ENCODE measurements at places on chromosomes 5 and 9.

GRCh38 chr5:81601919-81602318 is 149.0 kb downstream of the SSBP2 start:
- DNase-seq = no peak

GRCh38 chr5:115457571-115457970 is 87.0 kb downstream of the FEM1C start:
- DNase-seq = no peak

DNA sequence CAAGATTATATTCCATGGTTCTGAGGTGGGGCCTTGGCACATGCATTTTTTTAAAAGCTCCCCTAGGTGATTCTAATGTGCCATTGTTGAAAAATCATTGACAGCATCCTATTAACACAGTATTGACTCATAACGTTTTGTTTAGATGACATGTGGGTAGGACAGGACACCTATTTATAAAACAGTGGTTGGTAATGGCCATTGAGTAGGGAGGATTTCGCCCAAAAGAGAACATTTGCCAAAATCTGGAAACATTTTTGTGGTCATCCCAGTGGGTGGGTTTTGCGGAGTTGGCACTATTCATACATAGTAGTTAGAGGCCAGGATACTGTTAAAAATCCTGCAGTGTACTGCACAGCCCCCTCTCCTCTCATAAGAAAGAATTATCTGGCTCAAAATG is 6.4 kb upstream of the CHD1 start:
- no peak for DNase-seq

DNA sequence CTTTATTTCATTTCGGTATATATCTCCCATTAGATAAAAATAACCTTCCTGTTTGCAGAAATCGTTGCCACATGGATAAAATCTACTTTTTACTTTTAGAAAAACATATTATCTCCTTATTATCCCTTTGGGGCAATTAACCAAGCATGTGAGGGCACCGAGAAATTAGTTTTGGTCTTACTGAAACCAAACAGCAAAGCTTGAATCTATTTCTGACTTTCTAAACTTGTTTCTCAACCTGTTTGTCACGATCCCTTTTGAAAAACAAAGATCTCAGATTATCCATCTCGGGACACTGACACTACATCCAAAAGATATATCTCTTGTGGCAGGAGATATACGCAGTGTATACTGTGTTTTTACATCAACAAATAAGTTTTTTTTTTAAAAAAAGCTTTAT is 2.3 kb downstream of the TUT7 start:
- DNase-seq = no peak

- no peak for DNase-seq
These were observed 28.4 kb upstream of the FAM120A start for GRCh38 chr9:93422977-93423616.

DNA sequence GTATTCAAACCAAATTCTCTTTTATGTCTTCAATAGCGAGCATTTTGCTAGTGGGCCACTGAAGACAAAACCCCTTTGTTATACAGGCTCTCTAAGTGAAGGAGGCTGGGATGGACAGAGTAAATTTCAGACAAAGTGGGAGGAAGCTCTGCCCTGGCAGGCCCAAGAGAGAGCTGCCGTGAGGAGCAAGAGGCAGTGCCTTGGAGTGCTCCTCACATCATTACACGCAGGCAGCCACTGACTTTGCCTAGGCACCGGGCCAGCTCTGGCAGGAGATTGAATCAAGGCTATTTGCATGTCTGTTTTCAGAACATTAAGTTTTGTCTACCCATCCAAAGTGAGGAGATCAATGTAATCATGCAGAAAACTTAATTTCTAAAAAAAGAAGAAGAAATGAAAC is 167.7 kb downstream of the CCDC192 start:
- no peak for DNase-seq

GRCh38 chr5:31554552-31554951 is 22.5 kb downstream of the C5orf22 start:
- DNase-seq = no peak

DNA sequence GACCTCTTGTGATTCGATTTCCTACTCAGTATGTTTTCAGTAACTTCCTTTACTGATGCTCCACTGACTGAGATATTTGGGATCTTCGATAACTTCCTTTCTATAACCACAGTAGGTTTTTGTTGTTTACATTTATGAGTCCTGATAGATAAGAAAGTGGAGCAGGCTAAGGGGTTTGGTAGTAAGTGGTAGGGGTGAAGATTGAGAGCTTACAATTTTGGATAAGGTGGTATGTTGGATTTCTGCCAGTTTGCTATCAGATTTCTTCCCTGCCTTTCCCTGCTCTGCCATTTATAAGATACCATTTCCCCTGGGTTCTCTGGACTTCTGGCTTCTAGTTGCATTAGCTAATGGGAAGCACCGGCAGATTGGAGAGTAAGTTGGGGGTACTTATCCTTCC is 7.9 kb upstream of the NDUFS4 start:
- no peak for DNase-seq

- DNase-seq = no peak
These were observed 29.3 kb upstream of the CTSL start for GRCh38 chr9:87696641-87697040.

DNA sequence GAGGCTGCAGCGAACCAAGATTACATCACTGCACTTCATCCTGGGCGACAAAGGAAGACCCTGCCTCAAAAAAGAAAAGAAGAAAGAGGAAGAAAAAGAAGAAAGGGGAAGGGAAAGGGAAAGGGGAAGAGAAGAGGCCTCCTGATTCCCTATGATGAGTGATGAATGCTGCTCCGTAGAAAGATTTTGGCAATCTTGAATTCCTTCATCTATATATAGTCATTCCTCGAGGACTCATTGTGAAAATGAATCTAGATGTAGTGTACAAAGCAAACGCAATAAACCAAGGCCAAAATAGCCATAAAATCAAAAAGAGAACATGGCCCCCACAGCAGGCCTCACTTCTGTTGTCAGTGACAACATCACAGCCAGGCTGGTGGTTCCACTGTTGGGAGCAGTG is 218.0 kb downstream of the DCP2 start:
- DNase-seq = no peak

GRCh38 chr9:89941875-89942274 is 337.1 kb downstream of the GADD45G start:
- no peak for DNase-seq

DNA sequence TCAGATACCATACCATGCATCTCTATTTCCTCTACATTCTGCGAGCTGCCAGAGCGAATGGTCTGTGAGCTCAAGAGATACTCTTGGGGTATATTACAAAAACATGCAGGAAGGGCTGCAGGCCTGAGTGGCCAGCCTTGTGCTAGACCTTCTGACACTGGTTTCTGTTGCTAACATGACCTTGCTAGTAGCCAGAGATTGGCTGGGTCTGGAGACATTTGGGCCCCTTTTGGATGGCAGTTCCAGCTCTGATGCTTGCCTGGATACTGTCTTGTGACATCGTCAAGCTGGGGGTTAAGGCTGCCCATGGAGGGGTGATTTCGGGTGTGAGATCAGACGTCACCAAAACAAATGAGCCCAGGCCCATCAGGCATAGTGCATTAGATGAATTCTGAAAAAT is 56.1 kb upstream of the FSTL4 start:
- DNase-seq = no peak

GRCh38 chr9:80125731-80126264 is 554.0 kb downstream of the TLE4 start:
- DNase-seq = no peak

GRCh38 chr9:134381671-134382516 is 55.6 kb downstream of the RXRA start:
- peak; percentile 32 for DNase-seq

GRCh38 chr9:95499847-95500246 is 16.9 kb downstream of the PTCH1 start:
- DNase-seq = no peak

DNA sequence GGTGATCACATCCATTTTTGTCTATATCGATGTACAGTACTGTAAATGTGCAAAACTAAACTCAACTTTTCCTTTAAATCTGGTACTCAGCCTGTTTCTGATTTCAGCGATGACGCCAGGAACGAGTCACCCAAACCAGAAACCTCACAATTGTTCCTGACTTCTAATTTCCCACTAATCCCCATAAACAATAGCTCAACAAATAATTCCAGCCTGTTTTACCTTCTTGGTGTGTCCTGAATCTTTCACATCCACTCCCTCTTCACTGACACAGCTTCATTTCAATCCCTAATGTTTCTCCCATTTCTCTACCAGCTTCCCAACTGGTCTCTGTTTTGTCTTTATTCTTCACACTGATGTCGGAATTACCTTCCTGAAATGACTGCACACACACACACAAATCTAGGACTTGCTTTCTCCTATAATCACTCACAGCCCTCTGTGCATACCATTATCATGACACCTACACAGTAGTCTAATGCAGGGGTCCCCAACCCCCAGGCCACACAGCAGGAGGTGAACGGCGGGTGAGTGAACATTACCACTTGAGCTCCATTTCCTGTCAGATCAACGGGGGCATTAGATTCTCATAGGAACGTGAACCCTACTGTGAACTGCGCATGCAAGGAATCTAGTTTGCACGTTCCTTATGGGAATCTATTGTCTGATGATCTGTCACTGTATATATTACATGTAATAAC is 97.8 kb upstream of the SLC30A5 start:
- no peak for DNase-seq

GRCh38 chr9:108933231-108933717 is 650 bp downstream of the ELP1 start:
- no peak for DNase-seq

GRCh38 chr5:159734366-159734765 is 181.9 kb upstream of the ADRA1B start:
- DNase-seq = no peak

GRCh38 chr5:118614731-118615456 is 373.5 kb downstream of the DTWD2 start:
- no peak for DNase-seq

DNA sequence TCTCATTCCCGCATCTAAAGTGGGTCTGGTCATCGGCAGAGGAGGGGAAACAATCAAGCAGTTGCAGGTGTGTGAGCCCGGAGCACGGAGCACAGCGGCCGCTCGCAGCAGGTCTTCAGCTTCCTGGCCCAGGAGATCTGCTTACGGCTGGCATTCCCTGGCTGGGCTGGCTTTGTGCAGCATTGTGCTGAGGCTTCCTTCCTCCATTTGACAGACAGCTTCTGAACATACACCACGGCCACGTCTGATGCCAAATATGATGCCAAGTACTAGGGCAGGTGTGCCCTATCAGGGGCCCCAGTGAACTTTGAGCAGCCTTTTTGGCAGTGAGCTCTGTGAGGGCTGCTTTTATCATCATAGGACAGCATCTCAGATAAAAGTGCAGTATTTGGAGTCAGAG is 37.1 kb downstream of the FUBP3 start:
- no peak for DNase-seq

GRCh38 chr5:82174128-82174918 is 103.8 kb downstream of the RPS23 start:
- peak; percentile 41 for DNase-seq

GRCh38 chr9:117750401-117750800 is 46.2 kb downstream of the TLR4 start:
- no peak for DNase-seq

DNA sequence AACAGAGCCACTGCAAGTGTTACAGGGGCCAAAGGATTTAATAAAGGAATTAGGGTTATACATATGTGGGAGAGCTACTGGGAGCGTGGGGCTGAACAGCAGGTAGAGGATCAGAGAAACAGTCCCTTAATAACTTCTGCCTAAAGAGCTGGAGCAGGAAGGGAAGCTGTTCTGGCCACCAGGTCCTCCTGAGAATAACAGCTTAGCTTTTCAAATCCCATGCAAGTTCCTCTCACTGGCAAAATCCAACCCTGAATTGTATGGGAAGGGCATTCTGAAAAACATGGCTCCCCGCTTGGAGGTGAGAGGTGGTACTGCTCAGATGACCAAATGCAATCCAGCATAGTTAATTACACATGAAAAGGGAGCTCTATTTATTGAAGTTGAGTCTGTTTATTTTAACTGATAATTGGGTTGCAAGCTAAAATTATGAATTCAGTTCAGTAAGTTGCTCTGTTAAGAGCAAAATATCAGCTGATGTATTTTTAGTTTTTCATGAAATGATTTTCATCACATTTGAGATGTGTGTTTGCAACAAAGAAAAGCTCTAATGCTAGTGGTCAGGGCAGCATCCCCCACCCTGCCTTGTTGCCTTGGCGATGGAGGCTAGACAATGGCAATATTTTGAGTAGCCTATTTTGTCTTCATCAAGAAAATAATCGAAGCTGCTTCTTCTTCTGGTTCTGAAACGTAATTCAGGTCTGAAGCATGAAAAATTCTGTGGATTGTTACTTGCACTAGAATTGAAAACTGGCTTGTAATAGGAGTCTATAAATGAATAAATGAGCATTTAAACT is 58.4 kb upstream of the SH3GL2 start:
- no peak for DNase-seq

DNA sequence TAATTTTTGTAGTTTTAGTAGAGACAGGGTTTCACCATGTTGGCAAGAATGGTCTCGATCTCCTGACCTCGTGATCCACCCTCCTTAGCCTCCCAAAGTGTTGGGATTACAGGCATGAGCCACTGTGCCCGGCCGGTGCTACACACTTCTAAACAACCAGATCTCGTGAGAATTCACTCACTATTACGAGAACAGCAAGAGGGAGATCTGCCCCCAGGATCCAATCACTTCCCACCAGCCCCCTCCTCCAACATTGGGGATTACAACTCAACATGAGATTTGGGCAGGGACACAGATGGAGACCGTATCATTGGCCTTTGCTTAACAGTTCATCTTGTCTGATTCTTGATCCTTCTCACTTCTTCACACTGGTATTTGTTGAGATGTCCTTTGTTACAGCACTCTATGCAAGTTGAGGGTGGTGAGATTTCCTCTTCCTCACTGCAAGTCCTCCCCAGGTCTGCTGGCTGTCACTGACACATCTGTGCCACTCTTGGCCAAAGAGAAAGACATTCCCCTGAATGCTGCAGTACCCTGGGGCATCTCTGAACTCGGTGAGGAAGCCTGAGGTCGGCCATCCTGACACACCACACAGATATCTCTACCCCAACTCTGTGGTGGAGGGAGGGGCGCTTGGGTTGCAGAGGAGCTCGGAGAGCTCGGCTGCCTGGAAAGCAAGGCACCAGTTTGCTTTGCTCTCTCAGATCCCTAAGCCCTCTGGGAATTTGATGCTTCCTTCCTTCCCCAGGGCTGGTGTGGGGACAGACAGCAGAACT is 4.2 kb upstream of the SUB1 start:
- no peak for DNase-seq

DNA sequence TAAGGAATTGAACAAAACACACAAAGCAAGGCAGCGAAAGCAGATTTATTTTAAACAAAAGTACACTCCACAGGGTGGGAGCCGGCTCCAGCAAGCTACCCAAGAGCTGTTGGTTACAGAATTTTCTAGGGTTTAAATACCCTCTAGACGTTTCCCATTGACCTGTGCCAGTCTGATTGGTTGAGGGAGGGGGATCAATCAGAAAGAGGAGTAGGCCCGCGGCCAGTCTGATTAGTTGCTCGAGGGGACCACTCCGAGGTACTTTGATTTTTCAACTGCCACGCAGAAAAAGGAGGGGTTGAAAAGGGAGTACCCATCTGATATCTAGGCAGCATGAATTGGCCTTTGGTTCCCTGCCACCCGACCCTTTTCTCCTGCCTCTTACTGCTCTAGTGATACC is 998 bp downstream of the SRP19 start:
- no peak for DNase-seq

Measured in effector CD4-positive, alpha-beta T cell (primary cell).